Fibroblast of upper back skin (primary cell): ENCODE measurements at places on chromosomes 6 and 20.

DNA sequence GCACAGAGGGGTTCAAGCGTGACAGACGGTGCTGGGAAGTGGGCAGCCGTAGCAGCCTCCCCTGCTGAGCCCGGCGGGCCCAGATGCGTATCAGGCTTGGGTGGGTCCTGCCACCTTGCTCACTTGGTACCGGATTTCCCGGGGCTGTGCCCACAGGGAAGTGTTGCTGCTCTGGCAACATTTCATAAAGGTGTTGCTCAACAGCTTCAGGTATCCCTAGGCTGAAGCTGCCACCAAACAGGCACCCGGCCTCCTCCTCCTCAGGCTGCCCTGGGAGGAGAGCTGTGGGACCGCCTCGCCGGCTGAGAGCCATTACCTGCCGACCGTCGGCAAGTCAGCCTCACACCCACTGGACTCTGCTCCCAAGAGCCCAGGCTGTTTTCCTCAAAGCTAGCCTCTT lies 11.5 kb downstream of the PSMG4 start:
- no peak for DNase-seq

DNA sequence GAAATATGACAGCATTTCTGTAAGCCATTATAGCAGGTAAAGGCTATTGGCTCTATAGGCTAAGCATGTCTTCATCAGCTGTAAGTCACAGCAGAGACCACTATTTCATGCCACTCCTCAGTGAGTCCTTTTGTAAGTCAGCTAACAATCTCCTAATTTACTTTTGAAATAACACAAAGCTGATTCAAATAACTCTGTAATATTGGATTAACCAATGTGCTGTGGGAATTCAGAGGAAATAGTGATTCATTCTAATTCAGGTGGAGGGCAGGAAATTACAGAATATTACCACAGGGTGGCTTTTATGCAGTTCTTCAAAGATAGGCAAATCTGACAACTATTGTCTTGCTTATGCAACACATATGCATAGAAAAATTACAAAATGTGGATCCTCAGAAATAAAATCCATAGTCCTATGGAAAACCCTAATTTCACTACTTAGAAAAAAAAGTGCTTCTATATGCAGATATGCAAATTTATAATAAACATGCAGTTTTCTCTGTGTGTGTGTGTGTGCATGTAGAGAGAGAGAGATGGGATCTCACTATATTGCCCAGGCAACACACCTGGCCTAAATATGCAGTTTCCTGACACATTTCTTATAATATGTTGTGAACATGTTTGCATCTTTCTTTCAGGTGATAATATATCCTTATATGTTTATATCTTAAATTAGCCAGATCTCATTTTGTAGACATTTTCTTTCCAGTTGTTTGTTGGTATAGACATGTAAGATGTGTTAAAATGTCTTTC lies 4.8 kb upstream of the SMIM28 start:
- DNase-seq: peak; percentile 29

- no peak for DNase-seq
Measured at GRCh38 chr6:115909923-115910546, 150.7 kb downstream of the FRK start.

DNA sequence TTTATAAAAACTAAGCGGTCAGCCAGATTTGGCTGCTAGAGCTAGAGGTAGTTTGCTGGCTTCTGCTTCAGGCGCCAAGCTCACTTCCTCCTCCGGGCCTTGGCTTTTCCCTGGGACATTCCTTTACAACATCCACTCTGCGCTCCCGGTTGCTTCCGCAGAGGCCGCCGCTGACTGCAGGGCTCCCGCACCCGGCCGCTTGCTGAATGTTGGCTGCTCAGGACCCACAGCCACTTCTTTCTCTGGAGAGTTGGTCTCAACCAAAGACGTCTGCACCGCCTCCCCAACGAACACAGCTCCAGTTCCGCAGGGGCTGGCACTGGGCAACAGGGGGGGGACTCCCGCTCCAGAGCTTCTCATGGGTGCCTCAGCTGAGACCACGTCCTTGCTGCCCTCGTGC lies 282.8 kb downstream of the TFAP2C start:
- no peak for DNase-seq

- DNase-seq: no peak
Measured at GRCh38 chr6:92274588-92274987, 1144.8 kb downstream of the EPHA7 start.

DNA sequence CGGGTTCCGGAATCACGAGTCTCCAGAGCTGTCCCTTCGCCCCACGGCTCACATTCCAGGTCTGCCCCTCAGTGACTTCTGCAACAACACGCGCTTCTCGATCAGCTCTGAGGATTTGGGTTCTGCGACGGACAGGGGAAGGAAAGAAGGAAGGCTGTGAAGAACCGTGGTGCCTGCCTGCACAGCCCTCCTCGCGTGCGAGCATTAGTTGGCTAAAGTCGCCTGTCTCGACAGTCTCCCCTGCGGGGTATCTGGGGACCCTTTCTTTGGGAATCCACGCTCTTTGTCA lies 23.1 kb downstream of the VPS52 start:
- DNase-seq: no peak

DNA sequence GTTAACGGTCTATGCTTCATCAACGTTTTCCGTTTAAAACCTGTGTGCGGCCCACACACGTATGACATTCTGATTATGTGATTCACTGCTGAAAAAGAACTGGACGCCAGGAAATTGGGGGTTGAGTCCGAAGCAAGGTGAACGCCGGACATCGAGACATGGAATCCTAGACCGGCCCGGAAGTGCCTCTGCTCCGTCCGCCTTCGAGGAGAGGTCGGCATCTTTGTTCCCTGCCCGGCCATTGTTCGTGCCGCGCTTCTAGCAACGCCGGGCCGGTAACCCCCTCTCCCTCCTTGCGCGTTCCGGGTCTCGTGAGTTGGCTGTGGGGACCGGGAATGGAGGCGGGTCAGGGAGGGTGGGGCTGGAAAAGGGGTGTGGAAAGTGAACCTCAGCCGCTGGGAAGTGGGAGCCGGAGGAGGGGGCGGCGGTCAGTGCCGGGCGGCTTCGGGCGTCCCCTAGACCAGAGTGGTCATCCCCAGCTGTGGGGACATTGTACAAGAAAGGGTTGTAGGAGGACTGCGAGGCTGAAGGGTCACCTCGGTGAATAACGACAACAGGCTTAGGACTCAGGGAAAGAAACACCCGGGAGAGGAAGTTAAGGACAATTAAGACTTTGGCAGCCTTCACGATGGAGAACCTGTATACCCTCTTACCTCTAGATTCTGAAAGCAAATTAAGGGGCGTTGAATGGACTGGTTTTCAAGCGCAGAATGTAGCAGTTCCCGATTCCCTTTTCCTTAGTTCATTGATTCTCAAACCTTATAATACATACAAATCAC lies at the start of gene ZSCAN9:
TSS of gene ZSCAN9 (plus strand) at position 220 of the 779 bp plus-strand sequence. CDS start 1,810 bp downstream, outside the sequence.
- DNase-seq: peak; percentile 90

GRCh38 chr20:62406635-62407176 lies 379 bp downstream of the CABLES2 start:
- no peak for DNase-seq

- DNase-seq: no peak
Measured at GRCh38 chr6:42093582-42094329, 43.4 kb downstream of the TAF8 start.

GRCh38 chr6:3819161-3820110 lies 29.7 kb upstream of the FAM50B start:
- no peak for DNase-seq

DNA sequence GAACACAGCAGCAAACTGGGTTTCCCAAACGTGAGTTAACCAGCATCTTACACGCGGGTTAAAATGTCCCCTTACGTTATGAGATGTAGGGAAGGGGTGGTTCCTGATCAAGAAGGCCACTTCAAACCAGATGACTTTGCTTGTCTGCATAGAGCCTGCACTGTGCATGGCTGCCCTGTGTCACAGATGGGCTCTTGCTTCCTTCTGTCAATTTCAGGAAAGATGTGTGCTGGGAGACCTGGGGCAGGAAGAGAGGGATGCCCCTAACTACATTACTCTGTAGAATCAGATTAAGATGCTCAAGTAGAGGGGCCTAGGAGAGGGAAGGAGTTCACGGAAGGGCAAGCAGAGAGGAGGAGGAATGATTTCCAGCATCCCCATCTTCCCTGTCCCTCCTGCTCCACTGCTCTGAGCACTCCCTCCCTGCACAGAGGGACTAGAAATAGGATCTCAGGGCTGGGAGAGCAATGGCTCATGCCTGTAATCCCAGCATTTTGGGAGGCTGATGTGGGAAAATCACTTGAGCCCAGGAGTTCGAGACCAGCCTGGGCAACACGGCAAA lies 63.5 kb upstream of the ZMYND8 start:
- no peak for DNase-seq

- no peak for DNase-seq
Measured at GRCh38 chr6:92752114-92752513, 667.2 kb downstream of the EPHA7 start.

DNA sequence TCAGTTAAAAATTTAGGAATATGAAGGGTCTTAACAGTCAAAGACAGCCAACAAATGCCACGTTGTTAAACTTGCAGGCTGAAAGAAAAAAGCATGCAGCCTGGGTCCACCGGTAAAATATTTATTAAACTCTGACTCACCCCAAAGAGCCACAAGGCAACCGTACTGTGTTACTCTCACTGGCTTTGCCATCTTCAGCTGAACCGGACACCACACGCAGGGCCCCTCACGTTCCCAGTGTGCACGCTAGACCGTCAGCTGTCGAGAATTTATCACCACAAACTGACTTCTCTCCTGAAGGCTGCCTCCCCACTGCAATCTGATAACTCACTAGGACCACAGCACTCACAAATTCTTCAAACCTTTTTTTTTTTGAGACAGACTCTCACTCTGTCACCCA lies 30.7 kb downstream of the HUS1B start:
- peak; percentile 49 for DNase-seq

- no peak for DNase-seq
Measured at GRCh38 chr20:37449276-37449675, 71.8 kb upstream of the NNAT start.

DNA sequence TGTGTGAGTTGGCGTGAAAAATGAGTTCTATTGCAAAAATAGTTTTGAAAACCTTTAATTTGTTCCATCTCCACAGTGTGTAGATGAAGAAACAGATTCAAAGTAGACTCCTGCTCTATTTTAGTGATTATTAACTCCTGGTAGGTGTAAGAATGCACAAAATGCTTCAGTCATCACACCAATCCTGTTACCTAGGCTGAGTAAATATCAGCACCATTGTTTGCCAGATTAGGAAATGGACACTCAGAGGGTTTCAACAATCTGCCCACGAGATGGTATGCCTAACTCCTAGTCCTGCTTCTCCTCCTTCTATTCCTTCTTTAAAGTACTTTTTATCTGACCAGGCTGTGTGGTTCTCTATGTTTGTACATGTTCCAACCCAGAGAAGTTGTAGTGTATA lies 108.9 kb upstream of the AHI1 start:
- DNase-seq: no peak

DNA sequence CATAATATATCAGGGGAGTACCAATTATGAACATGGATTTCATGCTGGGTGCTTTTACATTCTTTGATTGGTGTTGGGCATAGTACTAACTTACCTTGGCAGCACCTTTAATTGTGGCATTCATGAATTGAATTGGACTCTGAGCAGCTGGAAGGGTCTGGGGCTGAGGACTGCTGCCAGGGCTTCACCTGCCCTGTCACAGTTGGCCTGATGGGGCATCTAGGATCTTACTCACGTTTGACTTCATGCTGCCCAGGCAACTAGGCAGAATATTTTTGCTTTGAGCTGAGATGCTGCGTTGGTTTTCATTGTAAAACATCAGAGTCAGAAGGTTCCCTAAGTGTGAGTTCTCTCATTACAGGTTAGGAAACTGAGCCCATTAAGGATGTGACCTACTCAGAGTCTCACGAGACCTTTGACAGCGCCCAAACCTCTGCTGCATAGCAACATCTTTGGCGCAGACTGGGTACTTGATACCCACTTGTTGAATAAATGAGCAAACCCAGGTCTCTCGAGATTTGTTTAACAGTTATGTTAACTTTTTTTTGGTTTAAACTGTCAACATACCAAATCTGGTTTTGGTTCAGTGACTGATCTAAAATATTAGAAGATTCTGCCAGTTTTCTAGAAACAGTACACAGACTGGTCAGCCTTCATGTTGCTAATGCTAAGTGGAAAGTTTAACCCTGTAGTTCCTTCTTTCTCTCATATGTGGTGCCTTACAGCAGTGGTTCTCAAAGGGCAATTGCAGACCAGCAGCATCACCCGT lies 104.9 kb downstream of the TCP11 start:
- DNase-seq: no peak

DNA sequence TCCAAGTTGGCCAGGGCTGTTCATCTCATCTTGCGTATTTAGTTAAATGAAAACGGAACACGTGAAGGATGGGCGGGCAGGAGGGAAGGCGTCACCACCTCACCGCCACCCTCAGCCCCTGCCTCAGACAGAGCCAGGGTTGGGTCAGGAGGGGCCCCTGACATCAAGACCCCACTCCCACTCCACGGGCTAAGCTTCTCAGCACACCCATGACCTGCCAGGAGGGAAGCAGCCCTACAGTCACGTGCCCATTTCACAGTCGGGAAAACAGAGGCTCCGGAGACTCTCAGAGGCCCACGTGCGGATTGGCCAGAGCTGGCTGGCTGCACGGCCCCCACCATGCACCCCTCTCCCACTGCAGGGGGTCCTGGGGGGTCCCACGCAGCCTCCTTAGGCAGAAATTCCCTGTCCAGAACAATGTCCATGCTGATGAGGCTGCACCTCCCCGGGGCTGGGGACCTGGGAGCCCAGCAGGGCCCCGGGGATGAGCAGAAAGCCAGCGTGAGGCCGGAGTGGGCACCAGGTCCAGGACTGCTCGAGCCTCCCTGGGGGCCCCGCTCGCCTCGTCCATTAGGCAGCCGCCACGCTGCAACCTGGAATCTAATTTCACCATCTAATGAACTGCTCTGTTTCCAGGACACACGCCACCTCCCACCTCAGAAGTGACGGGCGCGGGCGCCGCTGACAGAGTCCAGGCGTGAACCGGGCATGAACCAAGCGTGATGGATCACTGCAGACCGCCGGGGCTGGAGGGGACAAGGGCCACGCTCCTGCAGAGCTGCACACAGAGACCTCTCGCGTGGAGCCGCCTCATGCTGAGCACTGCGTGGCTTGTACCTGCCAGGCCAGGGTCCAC lies 15.8 kb downstream of the KCNQ2 start:
- no peak for DNase-seq

GRCh38 chr6:96520171-96521115 lies 1.2 kb upstream of the UFL1 start:
- DNase-seq: peak; percentile 18

GRCh38 chr6:32226434-32226833 lies 2.6 kb upstream of the NOTCH4 start:
- DNase-seq: no peak

- no peak for DNase-seq
Measured at GRCh38 chr6:84021625-84022024, 11.9 kb upstream of the MRAP2 start.

GRCh38 chr6:149864578-149865535 lies 698 bp upstream of the LRP11 start:
- peak; percentile 67 for DNase-seq

DNA sequence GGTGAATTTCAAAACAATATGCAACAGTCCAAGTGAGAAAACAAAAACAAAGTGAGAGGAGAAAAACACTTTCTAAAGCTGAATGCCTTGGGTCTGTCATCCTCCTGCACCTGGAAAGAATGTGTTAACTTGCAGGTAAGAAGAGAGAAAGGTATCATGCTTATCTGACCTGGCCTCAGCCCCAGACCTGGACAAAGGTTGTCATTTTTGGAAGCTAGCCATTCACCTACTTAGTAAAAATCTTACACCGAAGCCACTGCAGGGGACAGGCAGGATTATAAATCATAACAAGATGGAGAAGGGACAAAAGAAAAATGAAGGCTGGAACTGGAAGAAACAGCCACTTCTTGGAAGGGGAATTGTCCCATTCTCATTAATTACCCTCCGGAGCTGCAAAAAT lies 69.4 kb downstream of the GFOD1 start:
- no peak for DNase-seq

GRCh38 chr6:156774863-156775405 lies 2.2 kb upstream of the ARID1B start:
- no peak for DNase-seq
